ENCODE measurements at places on chromosomes 5 and 9. TPM values are rescaled to one million over a fixed set of nuclear protein-coding genes. Genes with fewer than 3 reads are reported as not detected.

Gene ANKRD34B
- total RNA-seq = not detected

Gene DCAF10
- 14.5 TPM for total RNA-seq

Gene ADAMTS2
- not detected for total RNA-seq

Gene IL13
- total RNA-seq = 231 TPM

GRCh38 chr9:91039835-91040140 is 238.2 kb downstream of the SYK start:
- H3K27me3 ChIP-seq = no peaks in the 10 kb centered on the region
- H3K4me3 ChIP-seq = no peak overlapping the region
- peaks cover 4% of the 10 kb centered on the region for H3K36me3 ChIP-seq
- peaks cover 73% of the 10 kb centered on the region for H3K4me1 ChIP-seq
- peak overlapping the region; percentile 85 for H3K27ac ChIP-seq
- no peak for DNase-seq

GRCh38 chr5:136052692-136053335 is 24.0 kb downstream of the TGFBI start:
- no peaks in the 10 kb centered on the region for H3K4me1 ChIP-seq
- no peak overlapping the region for H3K4me3 ChIP-seq
- no peak overlapping the region for H3K27ac ChIP-seq
- DNase-seq = no peak

DNA sequence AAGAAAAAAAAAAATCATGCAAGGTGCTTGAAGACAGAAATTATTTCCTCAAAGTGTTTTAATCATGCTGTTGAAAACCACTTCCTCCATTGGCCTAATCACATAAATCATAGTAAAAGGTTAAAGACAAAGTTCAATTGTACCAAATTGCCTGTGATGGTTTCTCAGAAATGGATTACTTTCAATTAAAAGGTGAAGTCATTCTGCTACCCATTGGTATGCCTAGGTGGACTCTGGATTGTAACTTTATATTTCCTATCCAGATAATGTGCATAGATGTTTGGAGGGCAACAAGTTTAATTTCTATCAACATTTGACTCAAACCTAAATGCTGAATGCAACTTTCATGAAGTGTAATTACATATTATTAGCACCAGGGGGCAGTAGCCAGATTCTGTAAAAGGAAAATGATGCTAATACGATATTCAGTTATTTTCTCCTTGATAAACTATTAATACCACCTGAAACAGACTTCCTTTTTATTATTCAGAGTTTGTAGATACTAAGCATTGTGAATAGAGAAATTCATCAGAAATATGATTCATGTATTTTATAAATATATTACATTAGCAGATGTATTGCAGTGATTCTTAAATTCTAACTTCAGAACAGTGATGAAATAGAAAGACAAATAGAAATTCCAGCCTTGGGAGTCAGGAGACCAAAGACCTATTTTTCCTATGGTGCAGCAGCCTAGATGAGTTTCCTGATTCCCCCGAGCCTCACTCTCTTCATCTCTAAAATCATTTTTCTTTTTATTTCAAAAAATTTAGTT is 148.2 kb downstream of the CAAP1 start:
- H3K27me3 ChIP-seq = peaks cover 11% of the 10 kb centered on the region
- DNase-seq = no peak

- no peak overlapping the region for H3K4me3 ChIP-seq
- no peaks in the 10 kb centered on the region for H3K36me3 ChIP-seq
- H3K4me1 ChIP-seq = no peaks in the 10 kb centered on the region
Observed at GRCh38 chr9:78866207-78867132, 569.5 kb downstream of the PSAT1 start.

GRCh38 chr9:7166074-7166473 is 408.3 kb downstream of the KDM4C start:
- DNase-seq = no peak
- no peak overlapping the region for H3K27ac ChIP-seq
- no peak overlapping the region for H3K4me3 ChIP-seq
- H3K27me3 ChIP-seq = no peaks in the 10 kb centered on the region

GRCh38 chr9:134553061-134553891 is 88.3 kb upstream of the COL5A1 start:
- no peaks in the 10 kb centered on the region for H3K27me3 ChIP-seq
- H3K4me3 ChIP-seq = no peak overlapping the region
- no peaks in the 10 kb centered on the region for H3K36me3 ChIP-seq
- no peaks in the 10 kb centered on the region for H3K4me1 ChIP-seq
- DNase-seq = no peak
- H3K27ac ChIP-seq = no peak overlapping the region

GRCh38 chr9:8382777-8383527 is 583.4 kb upstream of the DMAC1 start:
- no peak overlapping the region for H3K4me3 ChIP-seq
- H3K4me1 ChIP-seq = no peaks in the 10 kb centered on the region
- no peaks in the 10 kb centered on the region for H3K27me3 ChIP-seq
- no peak for DNase-seq
- H3K27ac ChIP-seq = no peak overlapping the region
- no peaks in the 10 kb centered on the region for H3K36me3 ChIP-seq

- H3K4me1 ChIP-seq = peaks cover 3% of the 10 kb centered on the region
- peaks cover 4% of the 10 kb centered on the region for H3K27me3 ChIP-seq
- H3K27ac ChIP-seq = no peak overlapping the region
- no peak for DNase-seq
- H3K36me3 ChIP-seq = no peaks in the 10 kb centered on the region
- no peak overlapping the region for H3K4me3 ChIP-seq
Observed at GRCh38 chr5:68126886-68127285, 88.7 kb upstream of the PIK3R1 start.

- no peak overlapping the region for H3K4me3 ChIP-seq
- no peak overlapping the region for H3K27ac ChIP-seq
- H3K4me1 ChIP-seq = no peaks in the 10 kb centered on the region
- H3K27me3 ChIP-seq = peaks cover 1% of the 10 kb centered on the region
- DNase-seq = no peak
Observed at GRCh38 chr5:34555699-34556508, 100.2 kb upstream of the RAI14 start.
